ENCODE measurements at places on chromosomes 7 and 10.

DNA sequence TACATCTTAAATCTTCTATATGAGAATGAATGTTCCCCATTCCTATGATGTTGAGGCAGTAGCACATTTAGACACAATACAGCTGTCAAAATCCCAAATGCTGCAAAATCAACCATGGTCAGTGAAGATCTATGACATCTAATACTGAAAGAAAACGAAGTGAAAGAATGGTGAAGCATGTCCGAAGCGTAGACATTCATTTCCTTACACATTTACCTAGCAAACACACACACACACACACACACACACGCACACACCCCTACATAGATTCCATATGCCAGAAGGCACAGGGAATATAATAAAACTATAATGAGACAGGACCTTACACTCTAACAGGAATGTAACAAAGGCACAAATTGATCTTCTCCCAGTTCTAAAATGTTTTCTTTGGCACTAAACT is 32.5 kb downstream of the CCDC6 start:
- DNase-seq, result no peak

- DNase-seq, result peak; percentile 98
Measured at GRCh38 chr10:101575580-101576210, 12.4 kb downstream of the POLL start.

DNA sequence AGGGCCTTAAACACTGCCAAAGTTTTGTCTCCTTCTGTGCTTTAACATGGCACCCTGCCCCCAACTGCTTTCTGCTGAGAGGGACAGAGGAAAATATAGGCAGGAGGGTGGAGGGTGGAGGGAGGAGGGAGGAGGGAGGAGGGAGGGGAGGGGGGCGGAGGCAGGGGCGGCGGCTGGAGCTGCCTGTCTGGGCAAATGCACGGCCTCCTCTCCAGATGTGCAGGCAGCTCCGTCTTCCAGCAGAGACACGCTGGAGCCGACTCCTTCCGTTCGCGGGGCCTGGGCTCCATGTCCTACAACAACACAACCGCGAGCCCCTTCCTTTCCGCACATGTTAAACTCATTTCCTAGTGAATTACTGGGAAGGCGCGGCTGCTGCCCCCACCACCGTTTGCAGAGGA is 14.2 kb downstream of the EBF3 start:
- DNase-seq, result no peak

GRCh38 chr7:87231711-87232110 is 12.2 kb upstream of the TMEM243 start:
- no peak for DNase-seq

GRCh38 chr10:128896963-128897362 is 570.1 kb upstream of the MGMT start:
- no peak for DNase-seq

GRCh38 chr10:125156739-125157480 is 3.5 kb downstream of the CTBP2 start:
- no peak for DNase-seq

DNA sequence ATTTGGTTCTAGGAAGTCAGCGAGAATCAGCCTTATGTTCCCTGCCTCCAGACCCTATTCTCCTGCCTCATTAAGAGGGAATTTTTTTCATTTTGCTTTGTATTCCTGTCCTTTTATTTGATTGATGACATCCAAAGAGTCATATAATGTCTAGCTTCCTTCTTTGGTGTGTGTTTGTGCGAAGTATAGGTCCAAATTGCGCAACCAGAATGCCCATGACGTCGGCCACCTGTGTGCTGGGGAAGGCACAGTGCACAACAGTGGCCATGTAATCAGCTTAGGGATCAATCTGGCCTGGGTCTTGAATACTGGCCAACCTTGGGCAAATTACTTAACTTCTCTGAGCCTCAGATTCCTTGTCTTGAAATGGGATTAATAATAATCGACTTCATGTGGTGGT is 206.2 kb downstream of the VTI1A start:
- no peak for DNase-seq

GRCh38 chr7:139675127-139676125 is 102.4 kb downstream of the HIPK2 start:
- DNase-seq, result no peak

- peak; percentile 59 for DNase-seq
Measured at GRCh38 chr7:95527033-95527775, 41.5 kb downstream of the ASB4 start.

DNA sequence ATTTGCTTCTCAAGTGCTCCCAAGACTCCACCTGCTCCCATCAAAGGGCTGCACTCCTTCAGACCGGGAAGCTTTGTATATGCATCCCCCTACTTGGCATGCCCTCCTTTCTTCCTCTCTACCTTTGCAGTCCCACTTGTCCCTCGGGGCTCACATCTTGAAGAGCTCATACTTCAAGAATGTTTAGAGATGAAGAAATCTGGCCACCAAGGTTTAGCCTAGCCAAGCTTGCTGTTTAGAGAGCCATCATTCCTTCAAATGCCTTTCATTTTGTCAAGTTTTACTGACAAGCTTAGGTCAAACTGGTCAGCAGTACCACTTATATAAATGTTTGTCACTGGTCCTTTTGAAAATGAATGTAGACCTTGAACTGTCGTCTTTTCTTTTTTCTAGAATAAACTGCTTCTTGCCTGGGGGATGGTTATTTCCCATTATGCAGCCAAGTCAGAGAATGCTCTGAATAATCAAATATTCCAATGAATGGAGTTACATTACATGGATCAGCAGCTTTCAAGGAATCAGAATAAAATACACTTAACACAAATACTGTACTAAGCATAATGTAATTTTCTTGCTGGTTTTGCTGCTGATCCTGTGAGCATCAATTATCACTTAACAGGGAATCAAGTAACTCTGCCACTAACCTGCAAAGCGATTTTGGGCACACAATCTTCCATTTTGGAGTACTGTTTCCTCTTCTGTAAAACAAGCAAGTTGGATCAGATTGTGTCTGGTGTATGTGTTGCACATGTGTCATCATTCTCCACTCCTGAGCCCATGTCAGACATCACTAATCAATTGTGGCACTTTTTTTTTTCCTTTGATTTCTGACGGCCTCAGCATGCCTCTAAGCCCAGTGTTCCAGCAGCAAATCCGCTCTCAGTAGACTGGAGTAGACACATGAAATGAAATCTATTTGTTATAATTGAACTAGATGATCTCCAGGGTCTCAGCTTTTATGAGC is 357.9 kb downstream of the PTEN start:
- DNase-seq, result no peak

- peak; percentile 66 for DNase-seq
Measured at GRCh38 chr10:22669163-22669711, 45.1 kb downstream of the PIP4K2A start.

DNA sequence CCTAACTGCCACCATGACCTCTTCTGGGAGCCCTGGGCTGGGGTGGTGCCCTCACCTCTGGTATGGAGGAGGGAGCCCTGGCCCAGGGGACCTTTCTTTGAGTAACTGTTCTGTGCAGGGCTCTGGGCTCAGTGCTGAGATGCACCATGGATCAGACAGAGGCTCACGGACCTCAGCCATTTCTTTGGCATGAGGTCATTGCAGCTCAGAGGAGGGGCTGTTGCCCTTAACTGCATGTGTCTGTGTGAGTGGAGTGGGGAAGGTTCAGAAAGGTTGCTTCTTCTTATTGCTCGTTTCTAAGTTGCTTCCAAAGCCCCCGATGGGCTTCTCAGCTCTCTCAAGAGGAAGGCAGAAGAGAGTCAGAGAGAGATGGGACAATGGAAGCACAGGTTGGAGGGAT is 233.9 kb downstream of the RPS24 start:
- no peak for DNase-seq

DNA sequence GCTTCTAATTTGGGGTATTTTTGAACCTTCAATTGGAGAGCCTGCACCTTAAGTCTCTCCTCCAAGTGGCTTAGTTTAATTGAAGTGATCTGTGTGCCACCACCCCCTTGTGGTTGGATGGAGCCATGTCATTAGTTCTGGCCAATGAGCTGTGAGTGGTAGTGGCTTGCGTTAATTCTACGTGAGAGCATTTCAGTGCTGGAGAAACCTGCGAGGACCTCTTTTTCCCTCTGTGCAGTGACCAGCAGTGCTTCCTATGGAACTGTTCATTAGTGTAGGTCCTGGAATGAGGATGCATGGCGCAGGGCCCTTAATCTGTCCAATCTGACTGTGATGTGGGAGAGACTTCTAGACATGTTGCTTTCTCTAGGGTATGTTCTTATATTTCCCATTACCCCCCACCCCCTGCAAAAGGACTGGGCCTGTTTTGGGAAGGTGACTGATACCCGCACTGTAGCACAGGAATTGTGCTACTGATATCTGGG is 3.8 kb downstream of the HILPDA start:
- peak; percentile 87 for DNase-seq

GRCh38 chr7:92464515-92464914 is 13.2 kb downstream of the ERVW-1 start:
- no peak for DNase-seq

DNA sequence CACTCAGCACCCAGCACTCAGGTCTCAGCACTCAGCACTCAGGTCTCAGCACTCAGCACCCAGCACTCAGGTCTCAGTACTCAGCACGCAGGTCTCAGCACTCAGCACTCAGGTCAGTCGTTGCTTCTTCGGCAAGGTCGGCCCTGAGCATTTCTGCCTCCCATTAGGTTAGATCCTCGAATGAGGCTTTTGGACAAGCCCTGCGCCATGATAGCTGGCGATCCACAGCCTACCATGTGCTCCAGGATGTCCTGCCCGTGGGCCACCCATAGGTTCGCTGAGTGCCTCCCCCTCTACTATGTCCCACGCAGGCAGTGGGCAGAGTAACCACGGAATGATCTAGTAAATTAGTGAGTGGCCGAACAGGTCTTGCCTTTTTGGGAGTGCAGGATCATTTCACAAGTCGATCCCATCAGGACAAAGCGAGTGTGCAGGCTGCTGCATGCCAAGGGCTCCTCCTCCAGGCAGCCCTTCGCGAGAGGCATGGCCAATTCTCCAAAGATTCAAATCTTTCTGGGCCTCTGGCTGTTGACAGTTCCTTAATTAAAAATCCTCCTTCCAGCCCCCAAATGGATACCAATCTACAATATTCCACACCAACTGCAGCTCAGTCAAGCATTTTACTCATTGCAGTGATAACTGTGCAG is 206.3 kb downstream of the ADARB2 start:
- no peak for DNase-seq

DNA sequence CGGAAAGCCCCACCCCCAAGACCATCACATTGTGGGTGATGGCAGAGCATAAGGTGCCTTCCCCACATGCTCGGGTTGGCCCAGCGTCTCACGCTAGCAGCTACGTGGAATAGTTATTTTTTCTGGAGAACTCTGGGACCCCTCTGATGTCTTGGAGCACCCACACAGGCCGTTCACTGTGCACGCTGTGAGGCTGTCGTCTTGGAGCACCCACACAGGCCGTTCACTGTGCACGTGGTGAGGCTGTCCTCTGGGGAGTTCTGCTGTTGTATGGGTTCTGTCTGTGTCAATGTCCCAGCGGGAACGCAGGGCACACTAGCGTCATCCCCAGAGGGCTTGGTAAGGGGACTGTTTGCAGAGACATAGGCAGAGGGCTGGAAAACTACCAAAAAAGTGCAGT is 38.8 kb upstream of the FAM20C start:
- no peak for DNase-seq

DNA sequence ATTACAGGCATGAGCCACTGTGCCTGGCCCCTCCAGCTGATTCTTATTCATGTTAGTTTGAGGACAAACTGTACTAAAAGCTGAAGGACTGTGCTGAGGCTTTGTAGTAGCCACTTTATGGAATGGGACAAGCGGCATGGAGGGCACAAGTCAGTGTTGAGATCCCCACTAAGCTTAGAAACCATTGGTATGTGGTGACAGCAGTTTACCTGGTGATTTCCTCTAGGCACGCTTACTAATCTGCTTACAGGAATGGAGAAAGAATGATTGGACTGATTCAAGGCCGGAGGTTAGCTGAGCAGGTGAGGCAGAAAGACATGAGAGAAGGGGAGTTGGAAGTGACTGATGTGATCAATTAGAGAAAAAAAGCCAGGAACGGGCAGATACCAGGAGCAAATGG is 3.7 kb downstream of the ZNF398 start:
- DNase-seq, result no peak

- peak; percentile 61 for DNase-seq
Measured at GRCh38 chr7:131556053-131556908, at the start of gene PODXL. TSS of gene PODXL (minus strand) at chr7:131556628. CDS start at chr7:131556359, 269 bp downstream.

DNA sequence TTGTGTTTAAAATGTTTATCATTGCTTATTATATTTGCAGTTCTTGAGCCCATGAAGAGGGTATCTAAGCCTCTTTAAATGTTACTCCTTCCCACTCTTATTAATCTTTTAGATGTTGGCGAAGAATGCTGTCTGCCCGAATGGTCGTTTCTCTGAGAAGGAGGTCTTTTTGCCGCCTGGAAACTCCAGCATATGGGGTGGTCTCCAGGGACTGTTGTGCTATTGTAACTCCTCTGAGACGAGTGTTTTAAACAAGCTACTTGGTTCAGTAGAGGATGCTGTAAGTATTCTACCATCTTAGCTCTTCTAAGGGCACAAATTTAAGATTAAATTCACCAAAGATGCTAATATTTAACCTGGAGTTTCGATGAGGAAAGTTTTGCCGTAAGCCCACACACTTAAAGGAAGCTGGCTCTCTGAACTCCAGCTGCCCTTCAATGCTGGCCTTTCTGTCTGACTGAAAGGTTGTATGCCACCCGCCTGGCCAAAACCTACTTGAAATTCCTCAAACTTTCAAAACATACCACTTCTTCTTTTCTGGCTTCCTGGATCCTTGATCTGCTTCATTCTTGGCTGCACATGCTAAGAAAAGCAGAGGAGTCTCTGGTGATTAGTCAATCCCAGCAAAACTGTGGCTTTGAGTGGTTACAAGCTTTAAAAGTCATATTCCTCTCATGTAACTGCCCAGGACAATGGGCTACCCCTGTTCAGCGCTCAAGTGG is 74.7 kb downstream of the ABCA13 start:
- no peak for DNase-seq

DNA sequence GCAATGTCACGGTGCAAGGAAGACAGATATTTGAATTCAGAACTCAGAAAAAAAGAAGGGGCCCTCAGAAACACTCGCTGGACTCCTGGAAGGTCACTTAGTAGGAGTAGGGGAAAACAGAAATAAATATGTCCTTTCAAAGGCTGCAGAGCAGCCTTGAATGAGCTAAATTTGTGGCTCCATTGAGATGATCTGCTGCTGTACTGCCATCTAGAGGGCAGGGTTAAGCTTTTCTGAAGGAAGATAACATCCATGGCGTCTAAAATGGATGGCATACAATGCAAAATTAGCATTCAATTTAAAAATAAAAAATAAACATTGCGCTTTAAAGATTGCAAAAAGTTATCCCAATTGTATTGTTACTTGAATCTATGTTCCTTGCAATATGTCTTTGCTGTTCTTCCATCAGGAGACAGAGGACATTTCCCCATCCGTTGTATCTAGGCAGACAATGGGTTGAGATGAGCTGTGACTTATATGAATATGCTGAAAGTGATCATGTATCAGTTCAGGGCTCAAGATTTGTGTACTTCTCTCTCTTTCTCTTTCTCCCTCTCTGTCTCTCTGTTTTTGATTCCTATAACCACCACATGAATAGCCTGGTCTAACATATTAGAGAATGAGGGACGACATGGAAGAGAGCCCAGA is 642.2 kb downstream of the SH2D4B start:
- DNase-seq, result peak; percentile 27

GRCh38 chr7:106045139-106045538 is 67.0 kb downstream of the SYPL1 start:
- no peak for DNase-seq

- DNase-seq, result no peak
Measured at GRCh38 chr7:48366096-48366495, 194.8 kb downstream of the ABCA13 start.
